ENCODE measurements at places on chromosomes 4 and X.

DNA sequence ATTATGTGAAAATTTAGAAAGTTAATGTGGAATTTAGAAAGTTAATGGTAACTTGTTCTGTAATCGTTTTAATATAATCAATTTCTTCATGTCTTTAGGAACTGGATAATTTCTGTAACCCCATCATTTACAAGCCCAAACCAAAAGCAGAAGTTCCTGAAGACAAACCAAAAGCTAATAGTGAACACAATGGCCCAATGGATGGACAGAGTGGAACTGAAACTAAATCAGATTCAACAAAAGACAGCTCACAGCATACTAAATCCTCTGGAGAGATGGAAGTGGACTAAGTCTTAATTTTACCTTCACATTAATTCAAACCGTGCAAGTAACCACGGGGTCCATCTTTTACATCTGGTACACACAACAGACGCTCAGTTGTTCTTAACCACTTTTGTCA lies 48.1 kb upstream of the PLK4 start:
- DNase-seq, result peak; percentile 7

DNA sequence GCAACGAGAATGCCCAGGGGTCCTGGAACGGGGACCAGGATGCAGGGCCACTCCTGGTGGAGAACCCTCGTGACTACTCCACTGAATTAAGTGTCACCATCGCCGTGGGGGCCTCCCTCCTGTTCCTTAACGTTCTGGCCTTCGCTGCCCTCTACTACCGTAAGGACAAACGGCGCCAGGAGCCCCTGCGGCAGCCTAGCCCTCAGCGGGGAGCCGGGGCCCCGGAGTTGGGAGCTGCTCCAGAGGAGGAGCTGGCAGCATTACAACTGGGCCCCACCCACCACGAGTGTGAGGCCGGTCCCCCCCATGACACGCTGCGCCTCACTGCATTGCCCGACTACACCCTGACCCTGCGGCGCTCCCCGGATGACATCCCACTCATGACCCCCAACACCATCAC lies 24.9 kb downstream of the NLGN3 start:
- no peak for DNase-seq

GRCh38 chr4:74886484-74886883 lies 46.4 kb upstream of the PARM1 start:
- no peak for DNase-seq

- DNase-seq, result no peak
Measured at GRCh38 chr4:31366041-31366440, 645.9 kb downstream of the PCDH7 start.

DNA sequence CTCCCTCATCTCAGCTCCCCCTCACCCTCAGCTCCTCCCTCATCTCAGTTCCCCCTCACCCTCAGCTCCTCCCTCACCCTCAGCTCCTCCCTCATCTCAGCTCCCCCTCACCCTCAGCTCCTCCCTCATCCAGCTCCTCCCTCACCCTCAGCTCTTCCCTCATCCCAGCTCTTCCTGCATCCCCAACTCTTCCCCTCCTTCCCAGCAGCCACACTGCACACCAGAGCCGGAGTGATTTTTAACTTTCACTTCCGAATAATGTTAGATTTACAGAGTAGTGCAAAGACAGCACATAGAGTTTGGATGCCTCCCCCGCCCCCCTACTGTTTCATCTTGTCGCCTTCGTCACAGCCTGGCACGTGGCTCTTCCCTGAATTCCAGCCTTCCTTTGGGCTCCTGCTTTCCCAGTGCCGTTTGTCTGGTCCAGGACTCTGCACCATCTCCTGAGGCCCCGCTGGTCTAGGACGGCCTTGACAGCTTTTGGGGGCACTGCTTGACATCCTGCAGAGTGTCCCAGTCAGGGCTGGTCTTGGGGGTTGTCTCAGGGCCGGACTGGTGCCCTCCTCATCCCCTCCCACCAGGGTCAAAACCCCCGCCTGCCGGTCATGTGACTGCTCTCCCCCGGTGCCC lies 110.2 kb downstream of the FAM53A start:
- no peak for DNase-seq

DNA sequence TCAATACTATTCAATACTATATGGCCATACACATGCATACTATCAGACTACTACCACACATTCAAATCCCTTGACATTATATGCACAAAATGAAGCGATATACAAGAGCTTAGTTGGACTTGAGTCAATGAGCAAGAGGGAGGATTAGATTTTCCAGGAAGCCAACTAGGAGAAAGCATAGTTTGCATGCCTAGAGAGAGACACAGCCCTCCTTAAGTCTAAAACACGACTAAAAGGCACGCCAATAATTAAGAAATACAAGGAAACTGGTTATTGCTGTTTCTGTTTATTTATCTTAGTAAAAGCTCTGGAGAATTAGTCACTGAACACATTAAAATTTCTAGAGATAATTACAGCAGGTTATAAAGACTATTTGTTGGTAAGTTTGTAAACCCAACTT lies 21.8 kb downstream of the MBNL3 start:
- DNase-seq, result no peak

DNA sequence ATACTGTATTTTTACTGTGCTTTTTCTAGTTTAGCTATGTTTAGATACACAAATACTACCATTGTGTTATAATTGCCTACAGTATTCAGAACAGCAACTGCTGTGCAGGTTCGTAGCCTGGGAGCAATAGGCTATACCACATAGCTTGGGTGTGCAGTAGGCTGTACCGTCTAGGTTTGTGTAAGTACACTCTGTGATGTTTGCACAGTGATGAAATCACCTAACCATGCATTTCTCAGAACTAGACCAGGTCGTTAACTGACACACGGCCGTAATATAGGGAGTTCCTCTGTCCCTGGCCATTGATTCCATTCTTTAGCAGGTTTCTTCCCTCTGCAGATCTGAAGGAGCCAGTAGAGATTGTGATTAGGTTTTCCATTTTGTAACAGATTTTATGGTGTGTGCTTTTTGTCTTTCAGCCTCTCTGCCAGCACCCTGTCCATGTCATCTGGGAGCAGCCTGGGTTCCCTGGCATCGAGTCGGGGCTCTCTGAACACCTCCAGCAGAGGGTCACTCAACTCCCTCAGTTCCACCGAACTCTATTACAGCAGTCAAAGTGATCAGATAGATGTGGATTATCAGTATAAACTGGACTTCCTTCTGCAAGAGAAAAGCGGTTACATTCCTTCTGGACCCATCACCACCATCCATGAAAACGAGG lies 59.5 kb downstream of the CLDN22 start:
- no peak for DNase-seq

- no peak for DNase-seq
Measured at GRCh38 chr4:628821-629635, 3.7 kb downstream of the PDE6B start.

- DNase-seq, result no peak
Measured at GRCh38 chr4:126661194-126661593, 971.6 kb upstream of the INTU start.

- no peak for DNase-seq
Measured at GRCh38 chr4:76234679-76235044, 16.9 kb upstream of the FAM47E start.

- no peak for DNase-seq
Measured at GRCh38 chr4:72507167-72507566, 61.9 kb downstream of the ADAMTS3 start.

DNA sequence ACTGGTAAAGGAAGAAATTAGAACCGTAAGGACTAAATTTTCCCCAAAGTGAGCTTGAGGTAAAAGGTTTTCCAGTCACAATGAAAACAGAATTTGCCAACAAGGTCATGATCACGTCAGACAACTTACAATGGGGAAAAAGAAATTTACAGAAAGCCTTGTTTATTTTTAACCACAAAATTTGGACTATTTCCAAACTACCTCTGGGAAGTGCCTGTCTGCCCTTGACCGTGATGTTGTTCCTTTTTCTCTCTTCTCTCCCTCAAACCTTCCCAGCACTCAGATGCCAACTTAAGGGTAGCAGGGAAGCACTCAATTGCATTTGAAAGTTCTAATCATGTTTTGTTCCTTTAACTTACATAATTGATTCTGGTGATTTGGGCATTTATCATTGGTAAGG lies 32.5 kb downstream of the MEPE start:
- no peak for DNase-seq

- no peak for DNase-seq
Measured at GRCh38 chrX:112527903-112528302, 151.8 kb downstream of the LHFPL1 start.

DNA sequence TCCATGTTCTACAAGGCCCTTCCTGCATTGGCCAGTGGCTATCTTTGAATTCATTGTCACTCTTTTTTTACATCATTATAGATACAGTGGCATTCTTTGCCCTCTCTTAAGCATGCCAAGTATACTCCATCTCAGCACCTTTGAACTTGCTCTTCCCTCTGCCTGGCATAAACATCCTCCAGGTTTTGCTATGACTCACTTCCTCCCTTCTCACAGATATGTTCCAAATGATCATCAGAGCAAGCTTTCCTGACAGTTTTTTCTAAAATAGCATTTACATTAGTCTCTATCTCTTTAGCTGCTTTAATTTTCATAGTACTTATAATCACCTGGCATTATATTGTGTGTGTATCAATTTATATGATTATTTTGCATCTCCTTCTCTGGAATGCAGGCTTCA lies 553.3 kb upstream of the MAGEB2 start:
- DNase-seq, result no peak

- DNase-seq, result no peak
Measured at GRCh38 chr4:94653095-94653649, 104.6 kb upstream of the BMPR1B start.

DNA sequence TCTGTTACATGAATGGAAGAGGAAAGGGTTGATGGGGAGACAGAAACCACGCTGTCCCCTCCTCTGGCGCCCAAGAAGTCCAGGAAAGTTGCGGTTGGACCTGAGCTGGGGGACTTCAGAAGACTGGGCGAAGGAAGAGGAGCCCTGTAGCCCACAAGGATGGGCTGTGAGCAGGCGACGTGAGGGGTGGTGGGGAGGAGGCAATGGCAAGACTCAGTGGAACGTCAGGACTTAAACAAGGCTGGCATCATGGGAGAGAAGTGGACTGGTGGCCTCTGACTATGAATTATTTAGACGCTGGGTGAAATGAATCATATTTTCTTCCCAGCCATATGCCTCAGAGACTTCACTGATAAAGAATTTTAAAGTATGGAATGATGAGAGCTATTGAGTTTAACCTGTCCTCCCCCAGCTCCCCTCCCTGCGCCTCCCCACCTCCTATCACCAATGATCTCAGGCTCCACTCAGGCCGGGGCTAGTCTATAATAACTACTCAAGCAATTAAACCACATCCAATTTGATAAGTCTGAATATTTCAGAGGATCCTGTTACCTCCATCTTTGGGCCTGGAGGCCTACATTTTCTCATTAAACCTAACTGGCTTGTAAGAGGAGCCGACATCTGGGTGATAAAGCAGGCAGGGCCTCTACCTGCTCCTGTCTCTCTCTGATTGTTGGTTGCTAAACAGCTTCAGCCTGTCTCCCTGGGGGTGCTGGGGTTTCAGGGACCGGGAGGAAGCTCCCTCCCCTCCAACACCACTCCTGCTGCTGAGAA lies 63.6 kb downstream of the SMIM20 start:
- no peak for DNase-seq

- DNase-seq, result peak; percentile 33
Measured at GRCh38 chr4:90095000-90095399, 32.2 kb upstream of the CCSER1 start.

DNA sequence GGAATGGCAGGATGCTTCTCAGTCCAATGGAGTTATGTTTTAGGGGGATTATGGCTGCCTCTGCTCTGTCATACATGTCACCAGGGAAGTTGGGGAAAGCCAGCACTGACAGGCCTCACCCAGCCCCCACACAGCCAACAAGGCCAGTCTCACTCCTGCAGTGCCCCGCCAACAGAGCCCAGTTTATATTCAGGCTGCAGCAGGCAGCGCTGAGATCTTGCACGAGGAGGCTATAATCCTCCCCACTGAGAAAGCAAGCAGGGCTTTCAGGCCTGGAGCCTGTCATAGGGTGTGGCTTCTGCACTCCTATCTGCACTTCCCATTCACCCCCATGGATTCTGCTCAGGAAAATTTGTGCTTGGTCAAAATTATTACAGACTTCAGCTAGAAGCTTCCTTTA lies 25.1 kb downstream of the ADAD1 start:
- DNase-seq, result peak; percentile 6

DNA sequence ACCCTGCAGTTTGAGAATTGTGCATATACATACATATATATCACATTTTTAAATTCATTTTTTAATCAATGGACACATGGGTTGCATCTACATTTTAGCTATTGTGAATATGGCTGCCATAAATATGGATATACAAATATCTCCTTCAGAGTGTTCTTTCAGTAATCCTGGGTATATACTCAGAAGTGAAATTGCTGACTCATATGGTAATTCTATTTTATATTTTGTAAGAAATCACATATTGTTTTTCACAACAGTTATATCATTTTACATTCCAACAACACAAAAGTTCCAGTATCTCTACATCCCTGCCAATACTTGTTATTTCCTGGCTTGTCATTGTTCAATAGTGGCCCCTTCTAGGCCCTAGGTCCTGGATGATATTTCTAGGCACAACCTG lies 20.6 kb upstream of the HSFX4 start:
- DNase-seq, result no peak

GRCh38 chr4:24928708-24929107 lies 15.9 kb upstream of the CCDC149 start:
- DNase-seq, result no peak

DNA sequence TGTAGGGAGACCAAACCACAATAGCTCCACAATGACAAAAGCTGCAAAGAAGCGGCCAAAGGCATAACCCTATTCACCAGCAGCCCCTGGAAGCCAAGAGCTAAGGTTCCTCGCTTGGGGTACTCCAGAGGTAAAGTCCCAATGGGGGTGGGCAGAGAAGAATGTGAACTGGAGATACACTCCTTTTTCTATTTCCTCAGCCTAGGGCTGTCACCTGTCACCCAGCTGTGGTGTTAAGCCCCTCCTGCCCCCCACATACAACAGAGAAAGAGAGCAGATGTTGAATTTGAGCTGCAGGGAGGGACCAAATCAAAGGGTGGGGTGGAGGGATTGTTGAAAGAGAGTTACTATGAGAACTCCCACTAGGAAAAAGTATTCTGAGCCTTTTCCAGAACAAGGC lies 26.1 kb downstream of the AMOT start:
- DNase-seq, result peak; percentile 6
